Stimulated activated CD8-positive, alpha-beta memory T cell treated with anti-CD3 and anti-CD28 coated beads, Interleukin-4, amount 100 ng/mL, for 4 hours (primary cell): ENCODE measurements at places on chromosomes 4 and X.

GRCh38 chr4:87151730-87152129, 68.7 kb downstream of the KLHL8 start:
- no peak for DNase-seq

- no peak for DNase-seq
These were observed 892.6 kb upstream of the FRG1 start for GRCh38 chr4:189048119-189048518.

GRCh38 chr4:24980064-24980690, 50.6 kb downstream of the LGI2 start:
- no peak for DNase-seq

GRCh38 chr4:156547439-156547838, 424.2 kb downstream of the PDGFC start:
- DNase-seq = no peak

DNA sequence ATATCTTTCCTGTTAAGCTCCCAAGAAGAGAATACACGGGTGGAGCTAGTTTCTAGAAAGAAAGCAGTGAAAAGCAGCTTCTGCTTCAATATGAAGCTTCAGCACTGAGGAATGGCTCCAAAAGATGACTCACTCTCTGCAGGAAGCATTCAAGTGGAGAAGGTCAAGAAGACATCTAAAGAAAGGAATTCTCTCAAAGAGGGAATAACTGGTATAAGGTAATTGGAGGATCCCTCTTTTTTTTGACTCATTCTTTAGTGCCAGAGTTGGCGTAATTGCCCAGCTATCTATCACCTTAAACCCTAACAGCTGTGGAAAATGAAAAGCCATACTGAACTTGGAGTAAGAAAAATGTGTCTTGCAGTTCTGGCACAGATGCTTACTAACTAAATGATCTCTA, 3.5 kb downstream of the EDA2R start:
- no peak for DNase-seq

DNA sequence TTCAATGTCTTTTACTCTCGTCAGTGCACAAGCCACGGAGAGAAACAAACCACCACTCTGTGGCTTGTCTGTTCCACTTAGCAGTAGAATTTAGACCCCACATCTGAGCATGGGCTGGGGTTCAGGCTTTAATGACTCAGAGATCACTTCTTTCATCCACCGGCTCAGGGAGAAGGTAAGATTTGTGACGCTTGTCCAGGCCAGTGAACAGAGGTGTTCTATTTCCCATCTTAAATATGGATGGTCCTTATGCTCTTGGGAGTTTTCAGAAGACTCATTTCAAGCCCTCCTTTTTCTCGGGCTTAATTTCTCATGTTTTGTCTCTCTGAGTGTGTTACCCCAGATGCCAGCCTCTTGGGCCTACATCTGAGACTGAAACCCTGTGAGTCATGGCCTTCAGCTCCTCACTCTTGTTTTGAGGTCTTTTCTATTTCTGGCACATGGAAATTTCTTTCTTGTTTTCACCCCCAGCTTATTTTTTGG, 127.4 kb upstream of the SFRP2 start:
- no peak for DNase-seq

DNA sequence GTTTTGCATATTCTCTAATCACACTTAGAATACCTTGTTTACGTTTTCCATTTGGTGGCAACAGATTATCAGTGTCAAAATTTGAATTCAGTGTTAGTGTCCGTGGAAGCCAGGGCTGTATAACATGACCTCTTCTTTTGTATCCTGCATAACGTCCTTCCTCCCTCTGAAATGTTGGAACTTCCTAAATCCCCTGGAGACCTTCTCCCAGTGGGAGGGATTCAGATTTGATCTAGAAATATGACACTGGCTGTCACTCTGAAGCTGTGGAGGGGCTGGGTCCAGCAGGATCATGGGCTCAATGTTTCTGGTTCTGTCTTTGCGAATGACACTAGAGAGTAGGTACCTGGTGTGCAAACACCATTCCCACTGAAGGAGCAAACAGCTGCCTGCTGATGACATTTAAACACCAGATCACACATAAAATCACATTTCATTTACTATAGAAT, 850 bp upstream of the CXCL3 start:
- no peak for DNase-seq

DNA sequence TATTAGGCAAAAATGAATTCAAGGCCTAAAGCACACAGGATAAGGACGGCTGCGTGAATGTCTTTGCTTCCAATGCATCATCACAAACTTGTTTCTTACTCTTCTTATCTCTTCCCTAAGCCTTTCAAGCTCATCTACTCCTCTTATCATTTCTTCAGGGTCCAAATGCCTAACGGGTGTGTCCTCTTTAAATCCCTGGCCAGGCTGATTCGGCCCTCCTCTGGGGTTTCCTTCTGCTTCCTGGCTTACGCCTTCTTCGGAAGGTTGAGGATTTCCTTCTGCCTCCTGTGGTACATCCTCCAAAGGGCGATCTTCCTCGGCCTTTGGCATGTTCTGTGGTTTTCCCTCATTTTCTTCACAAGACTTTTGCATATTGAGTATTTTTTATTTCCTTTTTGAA, 1.3 kb downstream of the TCEAL8 start:
- no peak for DNase-seq

GRCh38 chrX:133544778-133545177, 129.5 kb upstream of the GPC4 start:
- no peak for DNase-seq

DNA sequence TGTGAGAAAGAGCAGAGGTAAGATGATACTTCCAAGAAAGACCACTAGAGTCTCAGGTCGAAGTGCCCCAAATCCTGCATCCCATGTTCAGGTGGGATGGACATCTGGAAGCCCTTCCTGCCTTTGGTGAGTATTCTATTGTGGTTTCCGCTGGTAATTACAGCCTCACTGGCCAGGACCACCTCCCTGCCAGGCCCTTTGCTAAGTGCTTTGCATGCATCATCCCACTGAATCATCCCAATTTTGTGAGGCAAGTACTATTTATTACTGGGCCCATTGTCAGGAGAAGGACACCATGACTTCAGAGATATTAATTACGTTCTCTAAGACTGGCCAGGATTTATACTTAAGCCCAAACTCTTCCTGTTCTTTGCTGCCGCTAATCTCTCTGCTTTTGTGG, 10.7 kb upstream of the PASD1 start:
- no peak for DNase-seq

DNA sequence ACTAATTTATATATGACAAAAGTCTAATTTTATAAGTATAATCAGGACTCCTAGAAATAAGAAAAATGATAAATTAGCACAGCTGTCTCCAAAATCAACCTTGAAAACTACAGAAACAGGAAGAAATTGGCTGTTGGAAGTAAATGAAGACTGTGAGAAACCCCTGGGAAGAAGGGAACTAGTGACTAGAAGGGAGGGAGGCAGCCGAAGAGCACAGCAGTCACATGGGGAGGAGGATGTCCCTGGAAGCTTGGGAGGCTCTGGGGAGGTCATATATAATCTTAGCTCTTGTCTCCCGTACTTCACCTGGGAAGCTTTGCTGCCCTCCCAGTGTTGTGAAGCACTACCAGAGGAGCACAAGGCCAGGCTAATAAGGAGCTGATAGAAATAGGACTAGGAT, 8.9 kb upstream of the TMA16 start:
- DNase-seq = no peak

- DNase-seq = no peak
These were observed 79.3 kb upstream of the LIMCH1 start for GRCh38 chr4:41458689-41459088.

- no peak for DNase-seq
These were observed 83.9 kb upstream of the ARHGAP24 start for GRCh38 chr4:85391071-85391470.

GRCh38 chrX:115232933-115233496, 881 bp downstream of the LRCH2 start:
- no peak for DNase-seq

DNA sequence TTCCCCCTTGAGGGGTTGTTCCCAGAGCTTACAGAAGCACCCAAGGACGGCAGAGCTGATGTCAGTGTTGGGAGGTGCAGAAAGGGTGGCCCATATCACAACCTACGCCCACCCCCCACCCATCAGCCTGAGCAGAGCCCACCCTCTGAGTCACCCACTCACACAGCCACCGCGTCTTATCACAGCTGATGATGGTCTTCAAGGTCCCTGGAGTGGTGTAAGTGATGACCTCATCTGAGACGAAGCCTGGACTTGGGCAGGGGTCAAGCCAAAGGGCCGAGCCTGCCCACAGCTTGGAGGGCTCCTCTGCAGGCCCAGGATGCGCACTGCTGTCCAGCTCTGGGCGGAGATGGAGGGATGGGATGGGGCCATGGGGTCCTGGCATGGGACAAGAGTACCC, 3.0 kb upstream of the HTRA3 start:
- DNase-seq = no peak

DNA sequence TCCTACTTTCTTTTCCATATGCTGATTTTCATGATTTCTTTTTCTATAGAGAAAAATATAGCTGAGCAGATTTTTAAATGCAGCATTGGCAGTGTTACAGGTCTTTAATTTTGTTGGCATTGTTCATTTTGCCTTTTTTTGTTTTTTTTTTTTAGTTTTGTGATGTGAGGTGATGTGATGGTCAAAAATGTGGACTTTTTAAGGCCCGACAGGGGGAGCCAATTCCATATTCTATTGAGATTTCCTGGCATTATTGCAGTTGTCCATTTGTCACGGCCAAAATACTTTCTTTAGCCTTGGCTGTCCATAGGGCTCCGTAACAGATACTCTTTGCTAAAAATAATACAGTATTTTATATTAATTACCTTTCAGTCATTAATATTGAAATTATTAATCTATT, 47.8 kb downstream of the SLIT2 start:
- no peak for DNase-seq

DNA sequence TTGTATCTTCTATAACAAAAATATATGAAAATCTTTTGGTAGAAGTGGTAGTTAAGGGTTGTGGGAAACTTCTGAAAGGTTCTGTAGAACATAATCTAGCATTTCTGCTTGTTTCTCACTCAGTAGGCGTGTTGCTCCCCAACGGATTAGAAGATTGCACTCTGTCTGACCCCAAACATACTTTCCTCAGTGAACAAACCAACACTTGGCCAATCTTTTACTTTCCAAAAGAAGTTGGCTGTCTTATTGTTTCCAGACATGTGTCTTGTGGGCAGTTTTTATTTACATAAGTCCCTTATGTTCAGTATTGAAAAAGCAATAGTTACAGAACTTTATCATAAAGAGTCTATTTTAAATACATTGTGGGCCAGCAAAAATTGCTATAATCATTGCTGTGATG, 312.8 kb upstream of the EPHA5 start:
- no peak for DNase-seq

DNA sequence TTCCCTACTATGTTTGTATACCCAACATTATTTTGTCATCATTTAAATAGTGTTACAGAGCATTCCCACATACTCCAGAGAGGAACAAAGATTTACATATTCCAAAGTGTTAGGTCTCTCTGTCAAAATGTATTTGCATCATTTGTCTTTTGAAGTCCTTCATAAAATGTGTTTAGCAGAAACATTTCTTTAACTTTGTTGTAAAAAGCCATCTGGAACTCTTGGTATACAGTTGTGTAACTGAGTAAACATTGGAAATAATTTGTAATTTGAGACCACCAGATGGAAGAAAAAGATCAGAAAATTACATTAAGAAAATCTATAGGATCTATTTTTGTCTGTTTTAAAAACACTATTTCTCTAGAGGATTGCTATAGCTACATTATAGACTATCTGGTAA, 56.6 kb upstream of the ALB start:
- no peak for DNase-seq

DNA sequence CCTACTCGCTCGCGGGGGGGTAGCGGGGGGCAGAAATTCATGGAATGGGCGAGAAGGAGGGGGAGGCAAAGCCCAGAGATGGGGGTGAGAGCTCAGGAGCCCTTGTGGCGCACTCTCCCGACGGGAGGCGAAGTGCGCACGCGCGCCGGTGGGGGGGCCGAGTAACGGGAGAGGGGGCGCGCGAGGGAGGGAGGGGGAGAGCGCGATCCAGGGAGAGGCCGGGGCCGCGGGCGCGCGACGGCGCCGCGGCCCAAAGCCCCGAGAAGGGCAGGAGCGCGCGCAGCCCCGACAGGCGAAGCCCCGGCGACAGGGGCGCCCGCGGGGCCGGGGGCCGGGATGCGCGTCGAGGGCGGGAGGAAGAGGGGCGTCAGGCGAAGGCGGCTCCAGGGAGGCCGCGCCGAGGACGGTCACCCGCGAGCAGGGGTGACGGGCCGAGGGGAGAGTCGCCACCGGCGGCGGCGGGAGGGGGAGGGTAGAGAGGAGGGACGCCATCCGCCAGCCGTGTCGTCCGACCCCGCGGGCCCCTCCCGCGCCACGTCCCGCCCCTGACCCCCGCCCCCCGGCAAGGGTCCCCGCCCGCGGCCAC, 421 bp downstream of the MECP2 start:
- DNase-seq = peak; percentile 35

DNA sequence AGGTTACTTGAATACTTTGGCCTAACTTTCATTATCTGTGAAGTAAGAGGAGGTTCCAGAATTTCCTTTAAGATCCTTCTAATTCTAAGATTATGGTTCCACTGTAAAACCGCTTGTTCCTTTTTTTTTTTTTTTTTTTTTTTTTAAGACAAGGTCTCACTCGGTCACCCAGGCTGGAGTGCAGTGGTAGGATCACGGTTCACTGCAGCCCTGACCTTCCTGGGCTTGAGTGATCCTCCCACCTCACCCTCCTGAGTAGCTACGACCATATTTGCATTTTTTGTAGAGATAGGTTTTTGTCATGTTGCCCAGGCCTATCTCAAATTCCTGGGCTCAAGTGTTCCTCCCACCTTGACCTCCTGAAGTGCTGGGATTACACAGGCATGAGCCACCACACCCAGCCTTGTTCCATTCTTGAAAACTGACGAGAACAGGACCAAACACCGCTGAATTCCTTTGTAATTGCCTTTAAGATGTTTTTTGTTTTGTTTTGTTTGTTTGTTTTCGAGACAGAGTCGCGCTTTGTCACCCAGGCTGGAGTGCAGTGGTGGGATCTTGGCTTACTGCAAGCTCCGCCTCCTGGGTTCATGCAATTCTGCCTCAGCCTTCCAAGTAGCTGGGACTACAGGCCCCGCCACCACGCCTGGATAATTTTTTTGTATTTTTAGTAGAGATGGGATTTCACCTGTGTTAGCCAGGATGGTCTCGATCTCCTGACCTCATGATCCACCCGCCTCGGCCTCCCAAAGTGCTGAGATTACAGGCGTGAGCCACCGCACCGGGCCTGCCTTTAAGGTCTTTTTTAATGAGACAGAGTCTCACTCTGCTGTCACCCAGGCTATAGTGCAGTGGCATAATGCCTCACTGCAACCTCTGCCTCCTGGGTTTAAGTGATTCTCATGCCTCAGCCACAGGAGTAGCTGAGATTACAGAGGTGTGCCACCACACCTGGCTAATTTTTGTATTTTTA, 6.8 kb downstream of the PDS5A start:
- no peak for DNase-seq

DNA sequence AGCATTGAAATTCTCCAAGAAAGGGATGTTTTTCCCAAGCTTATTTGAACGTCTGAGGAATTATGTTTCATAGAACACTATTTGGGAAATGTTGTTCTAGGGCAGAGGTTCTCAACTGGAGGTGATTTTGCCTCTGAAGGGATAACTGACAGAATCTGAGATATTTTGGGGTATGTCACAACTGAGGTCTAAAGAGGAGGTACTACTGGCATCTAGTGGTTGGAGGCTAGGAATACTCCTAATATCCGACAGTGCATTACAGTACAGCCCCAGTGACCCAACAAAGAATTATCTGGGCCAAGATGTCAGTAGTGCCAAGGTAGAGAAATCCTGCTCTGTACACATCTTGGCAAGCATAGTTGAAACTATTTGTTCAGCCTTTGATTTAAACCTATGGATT, 6.4 kb downstream of the HSPA4L start:
- DNase-seq = no peak
